ENCODE measurements at places on chromosomes 1 and 21.

DNA sequence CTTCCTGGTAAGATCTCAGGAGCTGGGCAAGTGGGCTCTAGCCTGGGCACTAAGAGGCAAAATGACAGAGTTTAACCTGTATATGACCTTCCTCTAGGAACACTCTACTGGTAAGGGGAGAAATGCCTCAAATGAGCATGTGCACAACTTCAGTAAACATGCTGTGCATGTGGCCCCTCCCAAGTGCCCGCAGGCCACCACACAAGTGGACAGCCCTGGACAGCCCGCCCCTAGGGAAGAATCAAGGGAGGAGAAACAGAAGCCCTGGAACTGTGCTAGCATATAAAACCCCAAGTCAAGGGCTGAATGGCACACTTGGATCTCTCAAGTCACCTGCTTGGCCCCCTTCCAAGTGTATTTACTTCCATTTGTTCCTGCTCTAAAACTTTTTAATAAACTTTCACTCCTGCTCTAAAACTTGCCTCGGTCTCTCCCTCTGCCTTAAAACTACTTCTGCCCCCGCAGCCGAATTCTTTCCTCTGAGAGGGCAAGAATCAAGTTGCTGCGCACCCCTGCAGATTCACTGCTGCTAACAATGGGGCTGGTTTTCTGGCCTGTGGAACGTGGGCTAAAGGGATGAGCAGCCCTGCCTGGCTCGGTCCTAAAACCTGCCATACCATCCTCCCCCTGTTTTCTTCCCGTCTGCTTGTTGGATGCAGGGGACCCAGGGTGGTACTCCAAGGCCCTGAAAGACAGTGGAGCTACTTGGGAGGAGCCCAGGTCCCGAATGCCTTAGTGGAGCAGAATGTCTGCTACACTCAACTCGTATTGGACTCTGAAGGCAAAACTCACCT is 93.5 kb downstream of the IER5 start:
- DNase-seq: no peak

- DNase-seq: peak; percentile 63
Observed at GRCh38 chr1:24952413-24952841, 22.4 kb upstream of the RUNX3 start.

DNA sequence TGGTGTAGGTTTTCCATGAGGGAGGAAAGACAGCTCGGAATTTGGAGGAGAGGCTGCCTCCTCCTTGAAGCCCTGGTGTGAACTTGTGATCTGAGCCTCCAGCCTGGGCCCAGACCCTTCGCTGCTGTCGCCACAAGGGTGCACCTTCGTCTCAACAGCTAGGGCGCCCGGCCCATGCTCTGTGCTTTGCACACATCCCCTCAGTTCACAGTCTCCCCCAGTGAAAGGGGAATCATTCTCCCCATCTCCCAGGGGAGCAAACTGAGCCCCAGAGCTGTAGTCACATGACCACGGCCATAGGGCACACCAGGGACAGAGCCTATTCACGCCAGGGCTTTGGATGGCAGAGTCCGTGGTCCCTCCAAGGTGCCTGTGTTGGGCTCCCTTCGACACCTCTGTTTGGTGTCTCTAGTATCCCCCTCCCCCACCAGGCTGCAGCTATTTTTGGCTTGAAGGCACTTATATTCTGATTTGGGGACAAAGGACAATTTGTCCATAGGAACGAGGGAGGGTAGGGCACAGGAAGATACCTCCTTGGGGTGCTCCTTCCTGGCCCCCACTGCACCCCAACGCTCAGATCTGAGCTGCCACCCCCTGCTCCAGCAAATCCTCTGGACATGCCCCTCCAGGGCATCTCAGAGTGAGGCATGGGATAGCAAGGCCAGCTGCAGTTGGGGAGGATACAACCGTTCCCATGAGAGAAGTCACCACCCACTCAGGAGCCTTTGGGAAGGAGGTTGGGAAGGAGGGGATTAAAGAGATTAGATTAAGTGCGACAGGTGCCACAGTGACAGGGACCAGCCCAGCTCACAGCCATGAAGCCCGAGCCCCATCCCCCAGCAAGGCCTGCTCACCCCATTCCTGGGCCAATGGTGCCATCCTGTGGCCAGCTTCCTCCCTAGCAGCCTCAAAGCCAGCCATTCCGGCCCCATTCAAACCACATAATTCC is 15.7 kb downstream of the MATN1 start:
- DNase-seq: peak; percentile 79

GRCh38 chr1:18384471-18384870 is 96.3 kb upstream of the KLHDC7A start:
- no peak for DNase-seq

GRCh38 chr1:64950284-64950809 is 16.0 kb downstream of the JAK1 start:
- no peak for DNase-seq

DNA sequence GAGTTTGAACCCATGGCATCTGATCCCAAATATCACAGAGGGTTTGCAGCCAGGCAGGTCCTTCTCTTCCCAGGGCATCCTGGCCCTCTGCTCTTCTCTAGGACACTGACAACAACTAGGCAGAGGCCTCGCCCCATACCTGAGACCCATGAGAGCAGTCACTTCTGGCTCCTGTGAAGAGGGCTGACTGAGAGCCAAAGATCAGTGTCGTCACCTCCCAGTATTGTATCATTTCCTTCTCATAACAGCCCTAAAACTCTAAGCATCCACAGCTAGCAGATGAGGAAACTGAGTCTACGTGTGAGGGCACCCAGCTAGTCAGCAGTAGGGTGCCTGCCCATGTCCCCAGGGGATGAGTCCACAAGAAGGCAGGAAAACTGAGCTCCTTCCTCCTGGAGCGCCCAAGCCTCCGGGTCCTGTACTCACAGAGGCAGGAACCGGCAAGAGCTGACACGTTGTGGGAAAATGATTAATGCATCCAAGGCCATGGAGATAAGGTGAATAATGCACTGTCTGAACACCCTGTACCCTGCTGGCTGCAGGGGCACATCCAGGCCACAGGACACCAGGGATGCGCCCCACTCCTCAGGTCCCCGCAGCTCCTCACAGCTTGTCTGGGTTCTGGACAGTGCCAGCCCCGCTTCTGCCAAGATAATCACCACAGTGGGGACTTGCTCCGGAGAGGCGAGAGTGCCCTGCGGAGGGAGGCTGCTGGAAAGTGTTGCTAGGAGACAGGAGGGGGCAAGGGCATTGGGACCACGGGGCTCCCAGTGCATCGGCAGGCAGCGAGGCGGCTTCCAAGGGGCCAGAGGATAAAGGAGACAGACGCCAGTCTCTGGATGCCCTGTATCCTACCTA is 340.0 kb downstream of the NPHP4 start:
- no peak for DNase-seq

GRCh38 chr21:41439248-41439647 is 13.2 kb downstream of the MX1 start:
- DNase-seq: no peak

Measured in stimulated activated CD4-positive, alpha-beta T cell treated with anti-CD3 and anti-CD28 coated beads, Interleukin-15, amount 100 ng/mL, for 24 hours (primary cell).